Activated CD4-positive, alpha-beta T cell treated with anti-CD3 and anti-CD28 coated beads, Interleukin-2, amount 10 ng/mL, durations not matched to agents 24 days and 14 days (primary cell): ENCODE measurements at places on chromosomes 16 and 17.

- DNase-seq, result no peak
Observed at GRCh38 chr17:30352240-30352814, 18.5 kb upstream of the TMIGD1 start.

DNA sequence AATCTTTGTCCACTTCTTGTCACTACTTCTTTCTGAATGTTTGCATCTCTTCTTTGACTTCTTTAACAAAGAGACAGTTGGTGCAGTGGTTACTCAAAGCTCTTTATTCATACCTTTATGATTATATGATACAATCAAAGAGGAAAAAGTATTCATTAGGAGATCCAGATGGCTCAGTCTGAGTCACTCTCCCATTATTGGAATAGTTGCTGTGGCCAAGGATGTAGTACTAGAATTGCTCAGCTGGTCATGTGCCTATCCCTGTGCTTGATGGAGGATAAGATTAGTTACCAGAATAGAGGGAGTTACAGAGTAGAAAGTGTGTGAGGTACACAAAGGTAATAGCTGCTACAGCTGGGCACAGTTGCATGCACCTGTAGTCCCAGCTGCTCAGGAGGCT, 18.3 kb downstream of the BCAS3 start:
- no peak for DNase-seq

DNA sequence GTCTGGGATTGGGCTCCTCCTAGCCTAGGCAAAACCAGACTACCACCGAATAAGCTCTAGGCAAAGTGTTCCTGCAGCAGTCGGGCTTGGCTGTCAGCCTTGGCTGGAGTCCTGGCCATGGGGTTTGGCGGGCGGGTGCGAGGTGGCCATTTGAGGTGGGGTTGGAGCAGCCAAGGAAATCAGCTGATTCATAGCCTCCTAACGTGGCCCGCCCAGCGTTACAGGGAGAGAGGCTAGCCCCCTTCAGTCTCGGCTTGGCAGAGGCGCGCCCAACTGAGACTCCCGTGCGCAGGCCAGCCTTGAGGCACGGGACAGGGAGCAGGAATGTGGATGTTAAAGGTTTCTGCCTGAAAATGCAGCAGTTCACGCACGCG, 1.9 kb downstream of the PMP22 start:
- no peak for DNase-seq

- no peak for DNase-seq
Observed at GRCh38 chr16:88088161-88088581, 136.9 kb downstream of the BANP start.

DNA sequence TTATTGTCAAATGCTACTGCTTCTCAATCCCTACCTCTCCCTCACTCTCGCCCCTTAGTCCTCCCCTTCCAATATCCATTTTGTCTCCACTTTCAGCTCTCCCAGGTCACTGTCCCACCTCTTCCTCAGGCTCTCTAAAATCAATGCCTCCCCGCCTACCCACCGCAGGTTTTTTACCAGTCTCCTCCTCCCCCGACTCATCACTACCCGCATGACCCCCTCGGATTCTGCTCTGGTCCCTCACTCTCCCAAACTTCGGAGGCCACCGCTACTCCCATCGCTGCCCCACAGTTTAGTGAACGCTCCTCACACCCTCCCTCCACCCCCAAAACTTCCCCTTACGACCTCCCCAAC, 513 bp downstream of the CRLF3 start:
- peak; percentile 78 for DNase-seq

DNA sequence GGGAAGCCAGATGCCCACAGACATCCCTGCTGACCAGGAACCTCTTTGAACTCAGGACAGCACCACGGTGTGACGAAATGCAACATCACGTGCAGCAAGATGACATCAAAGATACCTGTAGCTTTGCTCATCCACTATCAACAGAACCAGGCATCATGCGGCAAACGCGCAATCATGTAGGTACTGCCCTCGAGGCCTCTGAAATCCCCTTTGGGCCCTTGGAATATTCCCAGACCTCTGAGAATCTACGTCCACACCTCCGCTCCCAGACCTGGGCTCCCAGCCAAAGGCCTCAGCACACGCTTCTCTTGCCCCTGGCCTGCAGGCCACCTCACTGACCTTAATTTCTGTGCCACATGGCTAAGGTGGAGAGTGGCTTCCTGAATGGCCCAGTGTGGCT, 7.3 kb downstream of the CX3CL1 start:
- DNase-seq, result no peak

DNA sequence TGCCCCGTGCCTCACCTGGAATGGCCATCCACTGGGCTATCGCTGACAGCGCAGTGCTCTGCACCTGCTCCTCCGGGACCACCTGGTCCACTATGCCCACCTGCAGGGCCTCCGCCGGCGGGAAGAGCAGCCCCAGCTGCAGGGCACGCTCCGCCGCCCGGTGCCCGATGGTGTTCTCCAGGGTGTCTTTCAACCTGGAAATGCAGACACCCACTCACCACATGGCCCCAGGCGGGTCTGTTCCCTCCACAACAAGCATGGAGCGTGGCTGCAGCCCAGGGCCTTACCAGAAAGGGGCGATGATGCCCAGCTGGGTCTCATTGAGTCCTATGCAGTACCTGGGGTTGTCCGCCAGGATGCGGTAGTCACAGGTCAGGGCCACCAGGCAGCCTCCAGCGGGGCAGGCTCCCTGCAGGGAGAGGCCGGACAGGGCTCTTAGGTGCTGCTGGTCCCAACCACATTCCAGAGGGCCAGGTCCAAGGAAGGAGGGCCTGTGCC, 6.8 kb downstream of the DNASE1L2 start:
- no peak for DNase-seq

GRCh38 chr16:89018282-89019158, 41.5 kb upstream of the CBFA2T3 start:
- DNase-seq, result no peak

DNA sequence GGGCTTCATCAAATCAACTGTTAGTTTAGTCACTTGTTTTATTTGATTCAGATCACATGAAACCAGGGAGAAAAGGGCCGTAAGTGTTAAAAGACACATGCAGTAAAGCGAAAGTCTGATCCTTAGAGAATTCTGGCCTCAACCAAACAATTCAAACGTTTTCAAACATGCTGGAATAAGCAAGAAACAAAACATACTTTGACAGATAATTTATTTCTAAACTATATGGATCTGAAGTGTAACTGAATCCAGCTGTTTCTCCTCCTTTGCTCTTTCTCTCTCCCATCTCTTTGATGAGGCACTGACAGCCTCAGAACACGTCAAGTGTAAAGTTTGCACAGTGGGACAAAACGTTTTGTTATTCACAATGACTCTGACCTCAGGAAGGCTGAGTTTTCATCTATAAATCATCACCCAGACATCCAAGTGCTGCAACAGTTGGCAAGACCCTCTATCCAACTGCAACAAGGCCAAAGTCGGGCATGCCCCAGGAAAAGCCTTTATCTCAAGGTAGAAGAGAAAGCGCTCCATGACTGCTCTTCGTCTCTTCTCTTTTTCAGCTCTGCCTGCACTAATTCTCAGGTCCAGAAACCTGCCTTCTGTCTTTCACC, 267.1 kb upstream of the MYOCD start:
- peak; percentile 27 for DNase-seq

DNA sequence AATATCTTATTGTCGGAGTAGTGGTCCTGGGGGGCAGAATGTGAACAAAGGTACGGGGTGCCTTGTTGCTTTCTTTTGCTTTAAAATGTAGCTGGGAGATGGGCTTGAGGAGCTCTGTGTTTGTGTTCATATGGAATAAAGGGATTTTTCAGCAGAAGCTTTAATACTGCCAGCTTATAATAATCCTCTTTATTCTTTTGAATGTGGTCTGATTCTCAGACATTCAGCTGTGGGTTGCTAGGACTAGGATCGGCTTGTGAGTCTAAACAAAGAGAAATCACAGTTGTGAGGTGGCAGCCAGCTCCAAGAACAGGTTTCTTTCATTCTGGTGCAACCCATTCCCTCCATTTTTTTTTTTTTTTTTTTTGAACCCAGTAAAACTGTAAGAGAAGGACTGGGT, 7.2 kb downstream of the MRPL58 start:
- no peak for DNase-seq

DNA sequence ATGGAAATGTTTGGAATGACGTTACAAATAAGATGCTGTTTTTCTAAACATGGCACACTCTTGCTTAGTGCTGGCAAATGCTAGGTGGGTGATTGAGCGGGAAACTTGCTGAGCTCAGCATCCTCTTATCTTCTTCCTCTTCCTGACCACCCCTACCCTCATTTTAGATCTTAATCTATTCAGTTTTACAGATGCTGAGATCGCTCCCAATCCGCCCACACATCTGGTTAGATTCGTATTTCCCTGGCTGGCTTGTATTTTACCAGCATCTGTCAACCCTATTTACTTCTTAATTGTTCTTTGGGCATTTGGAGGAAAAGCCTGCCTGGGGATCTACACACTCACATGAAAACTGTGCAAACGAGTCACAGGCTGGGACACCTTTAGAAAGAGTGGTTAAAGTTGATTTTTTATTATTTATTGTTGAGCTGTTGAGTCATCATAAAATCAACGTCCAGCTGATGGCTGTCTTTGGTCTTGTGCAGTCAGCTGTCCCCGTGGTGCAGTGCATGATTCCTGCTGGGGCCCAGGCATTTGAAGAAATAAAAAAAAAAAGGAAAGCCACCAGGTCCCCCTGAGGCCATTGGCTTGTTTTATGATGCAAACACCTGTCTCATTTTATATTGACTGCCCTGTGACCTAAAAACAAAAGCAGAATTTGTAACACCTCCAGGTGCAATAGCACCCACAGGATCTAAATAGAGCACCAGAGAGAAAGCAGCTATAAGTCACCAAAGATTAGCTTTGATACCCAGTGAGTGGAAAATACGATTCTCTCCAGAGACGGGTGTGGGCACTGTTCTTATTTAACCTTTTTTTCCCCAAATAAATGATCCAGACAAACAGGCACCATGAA, 258.6 kb downstream of the HS3ST3B1 start:
- no peak for DNase-seq

- DNase-seq, result no peak
Observed at GRCh38 chr17:65656390-65657250, 95.2 kb upstream of the AXIN2 start.

DNA sequence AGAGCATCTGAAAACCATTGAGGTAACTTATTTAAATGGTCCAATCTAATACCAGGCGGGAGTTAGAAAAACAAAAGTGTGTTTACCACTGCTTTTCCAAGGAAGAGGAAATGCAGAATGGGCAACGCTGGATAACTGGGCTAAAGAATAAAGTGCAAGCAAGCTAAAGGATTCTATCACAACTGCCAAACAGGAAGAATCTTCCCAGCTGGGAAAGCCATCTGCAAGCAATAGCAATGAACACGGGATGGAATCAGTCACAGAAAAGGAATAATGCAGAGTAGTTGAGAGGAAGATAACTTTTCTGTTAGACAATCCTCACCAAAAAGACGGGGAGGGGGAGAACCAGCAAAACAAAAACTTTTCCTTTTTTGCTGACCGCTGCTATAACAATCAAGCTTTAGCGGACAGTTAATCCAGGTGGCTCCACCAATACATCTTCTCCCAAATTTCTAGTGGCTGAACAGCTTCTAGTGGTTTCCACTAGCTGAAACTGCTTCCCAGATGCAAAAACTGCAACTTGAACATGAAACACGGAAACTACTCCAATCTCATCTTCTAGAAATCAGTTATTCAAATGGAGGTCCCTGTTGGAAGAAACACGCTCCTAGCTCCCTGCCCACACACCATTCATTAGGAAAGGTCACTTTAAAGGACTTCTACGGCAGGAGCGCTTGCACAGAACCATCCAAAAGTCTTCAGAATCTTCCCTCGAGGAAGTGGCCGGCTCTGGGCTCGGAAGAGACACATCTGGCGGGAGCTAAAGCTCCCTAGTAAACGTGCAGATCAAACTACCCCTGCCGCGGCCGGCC, 929 bp downstream of the TMEM11 start:
- DNase-seq, result no peak

DNA sequence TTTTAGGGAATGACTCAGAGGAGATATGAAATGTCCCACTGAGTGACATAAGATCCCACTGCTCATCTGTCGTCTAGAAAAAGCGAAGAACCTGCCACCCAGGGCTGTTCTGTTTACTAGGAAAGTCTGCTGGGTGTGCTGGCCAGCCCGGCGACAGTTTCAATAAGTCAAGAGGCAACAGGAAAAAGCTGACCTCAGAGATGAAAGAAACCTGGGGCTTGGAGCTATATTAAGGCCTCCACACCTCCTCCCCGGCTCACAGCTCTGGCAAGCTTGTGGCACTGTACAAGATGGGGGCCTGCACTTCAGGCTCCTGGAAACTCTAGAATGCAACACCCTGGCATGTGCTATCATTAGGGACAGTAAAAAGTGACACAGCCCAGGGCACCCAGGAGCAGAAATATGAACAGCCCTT, 10.6 kb downstream of the ZFHX3 start:
- DNase-seq, result no peak

DNA sequence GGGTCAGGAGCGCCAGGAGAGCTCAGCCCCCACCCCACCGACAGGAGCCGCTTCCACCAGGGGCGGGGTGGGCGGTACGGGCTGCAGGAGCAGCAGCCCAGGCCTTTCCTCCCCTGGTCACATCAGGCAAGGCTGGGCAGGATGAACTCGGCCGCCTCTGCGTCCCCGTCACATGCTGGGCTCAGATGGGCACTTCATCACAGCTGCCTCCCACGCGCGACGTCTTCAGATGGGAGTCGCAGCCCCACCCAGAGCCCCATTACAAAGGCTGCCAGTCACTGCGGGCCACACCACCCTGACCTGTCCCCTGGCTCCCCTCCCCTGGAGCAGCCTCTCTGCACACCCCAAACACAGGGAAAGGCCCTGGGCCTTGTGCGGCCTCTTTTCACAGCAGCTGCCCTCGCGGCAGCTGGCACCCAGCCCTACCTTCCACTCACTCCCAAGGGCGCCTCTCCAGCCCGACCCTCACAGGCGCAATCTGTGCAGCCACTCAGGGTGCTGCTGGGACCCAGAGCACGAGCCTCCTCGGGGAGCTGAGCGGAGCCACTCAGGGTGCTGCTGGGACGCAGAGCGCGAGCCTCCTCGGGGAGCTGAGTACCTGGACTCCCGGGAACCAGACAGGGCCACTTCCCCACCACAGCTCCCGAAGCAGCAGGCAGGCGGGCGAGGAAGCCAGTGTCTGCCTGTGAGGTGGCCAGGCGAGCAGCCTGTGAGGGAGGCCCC, 4.7 kb downstream of the ZNF598 start:
- no peak for DNase-seq

DNA sequence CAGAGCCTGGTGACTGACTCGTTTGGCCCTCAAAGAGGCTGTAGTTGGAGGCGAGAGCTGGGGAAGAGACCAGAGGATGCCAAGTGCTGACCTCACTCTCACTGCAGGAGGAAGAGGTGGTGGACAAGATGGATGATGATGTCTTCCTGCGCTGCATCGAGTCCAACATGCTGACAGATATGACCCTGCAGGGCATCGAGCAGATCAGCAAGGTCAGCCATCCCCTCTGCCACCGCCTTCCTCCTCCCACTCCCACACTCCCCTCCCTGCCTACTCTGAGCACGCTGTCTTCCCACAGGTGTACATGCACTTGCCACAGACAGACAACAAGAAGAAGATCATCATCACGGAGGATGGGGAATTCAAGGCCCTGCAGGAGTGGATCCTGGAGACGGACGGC, 26.9 kb downstream of the POLR2A start:
- DNase-seq, result no peak
